Heart right ventricle (tissue), 16 donors: ENCODE measurements at places on chromosomes 1 and 21.

GRCh38 chr1:24388331-24388885 is 25.2 kb downstream of the STPG1 start:
- no peak for DNase-seq

DNA sequence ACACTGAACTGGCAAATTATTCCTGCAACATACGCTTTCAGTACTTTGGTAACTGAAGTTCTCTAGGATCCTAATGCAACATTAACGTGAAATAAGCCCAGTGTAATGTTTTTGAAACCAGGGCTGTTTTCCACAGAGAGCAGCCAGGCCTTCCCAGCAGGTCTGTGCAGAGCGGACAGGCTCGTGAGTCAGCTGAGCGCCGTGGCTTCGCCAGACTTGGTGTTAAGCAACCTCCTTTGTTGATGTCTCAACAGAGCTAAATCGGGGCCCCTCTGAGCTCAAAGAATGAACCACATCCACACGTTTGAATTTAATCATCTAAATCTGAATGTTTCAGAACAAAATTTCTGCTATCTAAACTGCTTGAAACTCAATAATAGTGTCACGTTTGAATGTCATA is 181.8 kb upstream of the FMN2 start:
- no peak for DNase-seq

DNA sequence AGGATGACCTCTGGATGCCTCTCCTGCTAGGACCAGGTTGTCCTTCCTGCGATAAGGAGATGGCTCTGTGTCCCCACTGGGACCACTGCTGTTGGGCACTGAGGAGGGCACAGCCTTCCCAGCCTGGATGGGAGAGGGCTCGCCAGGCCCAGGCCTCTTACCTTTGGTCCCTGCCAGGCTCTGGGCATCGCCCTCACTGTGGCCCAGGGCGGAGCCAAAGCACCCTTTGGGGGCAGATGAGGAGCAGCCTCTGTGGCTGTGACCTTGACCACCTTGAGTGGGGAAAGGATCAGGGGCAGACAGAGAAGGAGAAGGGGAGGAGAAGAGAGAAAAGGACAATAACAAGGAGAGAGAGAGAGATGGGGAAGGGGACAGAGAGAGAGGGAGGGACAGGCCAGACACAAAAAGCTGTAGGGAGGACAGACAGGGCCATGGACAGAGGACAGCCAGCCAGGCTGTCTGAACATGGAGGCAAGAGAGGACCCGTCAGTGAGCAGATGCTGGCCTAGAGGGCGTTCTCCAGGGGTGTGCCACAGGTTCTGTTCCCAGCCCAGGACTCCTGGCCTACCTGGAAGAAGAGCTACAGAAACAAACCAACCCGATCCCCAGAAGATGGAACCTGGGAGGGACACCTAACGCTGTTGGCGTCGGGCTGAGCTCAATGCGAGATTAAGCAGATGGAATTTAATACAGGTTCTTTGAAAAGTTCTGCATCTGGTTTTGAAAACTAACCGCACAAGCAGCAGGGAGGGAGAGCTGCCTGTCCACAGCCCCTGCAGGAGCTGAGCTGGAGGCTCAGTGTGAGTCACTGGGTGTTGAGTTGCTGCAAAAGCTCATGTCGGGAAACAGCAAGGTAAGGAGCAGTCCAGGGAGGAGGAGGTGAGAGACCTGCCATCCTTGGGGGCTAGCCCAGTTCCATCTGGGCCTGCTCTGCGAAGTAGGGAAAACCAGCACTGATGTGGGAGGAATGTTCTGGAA is 262.1 kb downstream of the PTPRU start:
- no peak for DNase-seq

GRCh38 chr1:18903291-18903756 is 969 bp upstream of the ALDH4A1 start:
- DNase-seq, result no peak

GRCh38 chr1:64492424-64492823 is 22.5 kb downstream of the CACHD1 start:
- no peak for DNase-seq

DNA sequence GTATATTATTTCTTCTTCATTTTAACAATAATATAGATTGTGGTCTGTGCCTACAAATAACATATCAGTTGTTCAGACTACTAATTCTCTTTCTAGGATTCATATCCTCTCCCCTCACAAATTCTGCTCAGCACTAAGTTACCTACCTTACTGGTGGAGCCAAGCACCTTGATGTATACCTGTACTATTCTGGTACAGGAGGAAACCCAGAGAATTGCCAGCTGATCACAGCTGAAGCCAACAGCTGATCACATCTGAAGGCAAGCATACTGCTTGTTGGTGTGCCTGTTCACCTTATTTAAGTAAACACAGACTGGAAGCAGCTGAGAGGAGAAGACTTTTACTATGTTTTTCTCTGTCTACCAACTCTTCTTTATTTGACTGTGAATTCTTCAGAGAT is 101.8 kb downstream of the PBX1 start:
- no peak for DNase-seq

DNA sequence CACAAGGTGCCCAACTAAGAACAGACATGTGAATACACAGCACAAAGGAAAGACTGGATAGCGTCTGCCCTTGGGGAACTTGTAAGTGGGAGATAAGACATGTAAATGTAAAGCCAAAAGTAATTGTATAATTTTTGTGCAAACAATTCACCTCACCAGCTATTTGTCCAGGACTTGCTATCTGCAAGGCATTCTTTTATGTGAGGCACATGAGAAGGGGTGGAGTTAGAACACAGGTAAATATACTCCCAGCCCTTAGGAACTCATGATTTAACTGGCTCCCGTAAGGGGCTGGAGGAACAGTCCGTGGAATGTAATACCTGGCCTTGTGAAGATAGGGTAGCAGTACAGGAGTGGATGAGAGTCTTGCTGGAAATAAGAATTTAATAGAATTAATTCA is 61.3 kb downstream of the CDK18 start:
- no peak for DNase-seq

DNA sequence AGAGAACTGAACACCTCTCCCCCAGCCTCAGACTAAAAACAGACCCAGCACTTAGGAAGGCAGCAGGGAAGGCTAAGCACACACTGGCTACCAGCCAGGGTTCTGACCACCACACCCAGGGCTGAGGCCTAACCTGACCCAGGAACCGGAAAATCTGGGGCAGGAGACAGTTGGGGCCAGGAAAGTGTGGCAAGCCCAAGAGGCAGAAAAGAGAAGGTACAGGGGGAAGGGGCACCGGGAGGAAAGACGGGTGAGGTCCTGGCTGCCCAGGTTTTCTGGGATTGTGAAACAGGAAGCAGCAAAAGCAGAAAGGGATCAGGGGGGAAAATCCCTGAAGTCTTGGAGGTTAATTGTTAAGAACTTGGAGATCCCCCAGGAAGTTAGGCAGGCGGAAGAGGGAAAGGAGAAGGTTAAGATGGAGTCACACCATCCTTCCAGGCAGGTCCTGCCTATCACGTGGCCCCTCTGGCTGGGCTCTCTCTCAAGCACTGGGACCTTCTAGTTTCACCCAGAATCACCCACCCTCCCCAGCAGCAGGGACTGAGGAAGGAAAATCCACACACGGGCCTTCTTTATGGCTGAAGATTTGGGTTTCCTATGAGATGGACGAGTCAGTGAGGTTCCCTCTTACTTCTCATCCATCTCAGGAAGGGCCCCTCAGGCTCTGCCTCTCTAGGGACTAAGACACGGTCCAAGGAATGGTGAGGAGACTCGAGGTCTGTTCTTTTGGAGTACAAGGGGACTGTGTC is 2.6 kb downstream of the HDGF start:
- DNase-seq, result peak; percentile 68

DNA sequence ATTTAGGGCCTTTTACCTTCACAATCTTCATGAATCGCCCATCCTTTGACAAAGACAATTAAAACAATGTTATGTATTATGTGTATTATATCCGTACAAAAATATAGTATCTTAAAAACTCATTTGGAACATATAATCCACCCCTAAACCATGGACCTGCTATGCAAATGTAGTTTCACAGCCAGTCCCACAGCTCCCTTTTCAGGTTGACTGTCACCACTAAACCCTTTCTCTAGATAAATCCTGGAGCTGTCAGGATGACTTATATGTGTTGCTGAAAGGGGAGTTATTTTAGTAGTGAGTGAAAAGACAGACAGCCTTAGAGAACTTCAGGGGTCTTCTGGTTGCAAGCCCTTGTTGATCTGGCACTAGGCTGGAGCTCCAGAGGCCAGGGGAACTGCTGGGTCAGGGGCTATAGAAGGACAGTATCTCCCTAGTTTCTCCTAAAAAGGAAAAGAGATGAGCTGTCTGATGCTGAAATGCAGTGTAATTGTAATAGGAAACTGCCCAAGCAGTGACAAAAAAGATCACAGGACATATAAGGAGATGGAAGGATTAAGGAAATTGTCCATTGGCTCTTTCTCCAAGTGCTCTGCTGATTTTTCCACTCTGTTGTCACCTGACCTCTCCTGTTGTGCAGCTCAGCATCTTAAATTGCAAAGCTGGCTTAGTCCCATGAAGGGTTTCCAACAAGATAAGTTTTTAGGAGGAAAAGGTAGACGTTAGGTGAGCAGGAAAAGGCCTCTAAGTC is 127.7 kb downstream of the S1PR1 start:
- DNase-seq, result no peak

DNA sequence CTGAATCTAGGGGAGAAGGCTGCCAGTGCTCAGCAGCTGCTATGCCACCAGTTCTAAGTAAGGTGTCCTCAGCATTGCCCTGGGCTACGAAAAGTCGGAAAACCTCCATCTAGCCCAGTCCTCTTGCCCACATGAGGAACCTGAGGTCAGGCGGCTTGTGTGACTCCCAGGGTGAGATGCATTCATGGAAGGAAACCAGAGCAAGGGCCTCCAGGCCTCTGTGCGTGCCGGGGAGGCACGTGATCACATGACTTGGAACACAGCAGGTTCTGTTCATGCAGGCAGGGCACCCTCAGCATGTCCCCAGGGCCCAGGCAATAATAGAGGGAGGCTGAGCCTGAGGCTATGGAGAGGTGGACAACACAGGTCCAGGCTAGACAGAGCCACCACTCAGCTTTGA is 312.5 kb upstream of the DUSP10 start:
- no peak for DNase-seq

- peak; percentile 37 for DNase-seq
Measured at GRCh38 chr21:42309753-42310213, 5.4 kb downstream of the TFF3 start.

DNA sequence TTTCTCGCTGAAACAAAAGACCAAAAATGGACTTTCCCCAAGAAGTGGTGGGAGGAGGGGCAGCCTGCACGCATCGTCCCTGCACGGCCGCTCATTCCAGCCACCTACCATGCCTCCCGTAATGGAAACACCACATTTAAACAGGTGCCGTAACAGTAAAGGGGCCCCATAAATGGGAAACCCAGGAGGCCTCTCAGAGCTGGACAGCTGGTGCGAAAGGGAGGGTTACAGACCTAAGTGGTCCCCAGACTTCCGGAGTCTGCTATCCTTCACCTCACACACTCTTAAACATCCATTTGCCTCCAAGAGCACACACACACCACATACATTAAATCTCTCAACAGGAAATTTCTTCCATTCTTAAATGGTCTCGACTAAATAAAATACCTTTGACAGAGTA is 120.7 kb upstream of the SOD1 start:
- DNase-seq, result no peak

DNA sequence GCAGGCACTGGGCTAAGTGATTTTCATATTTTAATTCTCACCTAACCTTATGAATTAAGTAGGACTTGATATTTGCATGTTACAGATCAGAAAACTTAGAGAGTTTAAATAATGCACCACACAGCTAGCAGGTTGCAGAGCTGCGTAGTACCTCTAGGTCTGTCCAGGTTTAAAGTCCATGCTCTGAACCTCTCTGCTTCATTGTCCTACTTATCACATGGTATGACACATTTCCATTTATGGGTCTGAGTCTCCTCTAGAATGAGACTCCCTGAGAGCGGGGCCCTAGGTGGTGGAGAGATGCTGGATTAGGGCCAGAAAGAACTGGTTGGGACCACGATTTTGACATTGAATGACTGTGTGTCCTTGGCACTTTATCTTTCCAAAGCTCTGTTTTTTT is 102.5 kb upstream of the USP24 start:
- DNase-seq, result no peak

DNA sequence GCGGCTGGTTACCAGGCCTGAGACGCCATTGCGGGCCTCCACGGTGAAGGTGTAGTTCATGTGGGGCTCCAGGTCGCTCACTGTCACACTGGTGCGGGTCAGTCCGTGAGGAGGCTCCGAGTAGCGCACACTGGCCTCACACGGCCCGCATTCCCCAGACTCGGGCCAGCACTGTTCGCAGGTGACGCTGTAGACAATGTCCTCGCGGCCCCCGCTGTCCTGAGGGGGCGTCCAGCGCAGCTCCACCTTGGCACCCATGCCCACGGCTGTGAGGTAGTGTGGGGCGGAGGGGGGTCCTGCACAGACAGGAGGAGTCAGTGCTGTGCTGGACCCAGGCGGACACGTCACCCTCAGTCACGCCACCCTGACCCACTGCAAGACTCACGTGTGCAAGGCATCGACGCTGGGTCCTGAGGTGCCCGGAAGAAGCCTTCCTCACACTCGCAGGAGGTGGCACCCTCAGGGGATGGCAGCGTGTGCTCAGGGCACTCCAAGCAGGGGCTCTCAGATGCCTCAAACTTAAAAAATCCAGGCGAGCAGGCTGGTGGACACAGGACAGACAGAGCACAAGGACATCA is 17.9 kb downstream of the EPHA2 start:
- DNase-seq, result no peak

DNA sequence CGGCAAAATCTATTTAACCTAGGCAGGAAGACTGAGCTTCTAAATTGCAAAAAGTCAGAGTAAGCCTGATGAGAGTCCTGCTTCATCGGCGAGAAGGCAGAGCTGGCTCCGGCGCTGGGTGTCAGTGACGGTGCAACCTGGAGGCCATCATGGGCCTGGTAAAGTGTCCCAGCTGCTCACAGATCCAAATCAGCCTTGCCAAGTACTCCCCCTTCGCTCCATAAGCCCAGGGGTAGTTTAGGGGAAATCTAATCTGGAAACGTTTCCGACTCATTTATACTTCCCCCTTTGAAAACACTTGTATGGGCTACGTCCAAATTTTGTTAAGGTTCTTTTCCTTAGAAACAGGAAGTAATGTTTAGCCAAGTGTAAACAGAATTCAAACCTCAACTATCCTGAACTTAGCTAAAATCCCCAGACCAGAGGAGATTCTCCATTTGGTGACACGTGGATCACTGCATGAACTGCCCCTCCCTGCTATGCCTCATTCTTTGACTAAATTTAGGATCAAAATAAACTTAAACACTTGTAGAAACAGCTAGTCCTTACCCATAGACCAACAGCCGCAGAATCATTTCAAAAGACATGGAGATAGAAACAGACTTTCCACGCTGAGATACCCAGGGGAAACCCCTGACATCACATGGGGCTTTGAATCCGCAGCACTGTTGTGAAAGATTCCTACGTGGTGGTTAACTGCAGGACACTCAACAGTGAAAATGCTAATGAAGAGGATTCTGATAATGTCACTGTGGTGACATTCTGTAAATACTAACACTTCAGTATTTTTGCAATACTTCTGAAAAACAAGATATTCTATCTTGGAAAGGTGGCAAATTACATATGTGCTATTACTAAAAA is 172.7 kb downstream of the TGFBR3 start:
- peak; percentile 67 for DNase-seq

DNA sequence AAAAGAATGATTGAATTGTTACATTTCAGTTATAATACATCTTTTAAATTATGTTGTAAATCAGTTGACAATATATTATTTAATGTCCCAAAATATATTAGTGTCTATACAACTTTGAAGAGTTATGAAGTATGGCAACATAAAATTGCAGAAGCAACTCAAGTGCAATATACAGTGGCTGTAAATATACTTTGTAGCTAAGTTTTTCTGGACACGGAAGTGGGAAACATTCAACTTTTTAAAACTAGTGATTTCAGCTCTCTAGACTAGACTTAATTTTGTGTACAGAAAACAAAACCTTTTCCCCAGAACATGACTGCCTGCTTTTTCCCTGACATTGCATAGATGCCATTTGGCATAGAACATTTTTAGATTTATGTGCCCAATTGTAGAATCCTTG is 29.5 kb upstream of the ABCG1 start:
- DNase-seq, result no peak
